Inflammatory macrophage treated with lipopolysaccharide for 1 hour (primary cell): ENCODE measurements at places on chromosomes 7 and 10.

DNA sequence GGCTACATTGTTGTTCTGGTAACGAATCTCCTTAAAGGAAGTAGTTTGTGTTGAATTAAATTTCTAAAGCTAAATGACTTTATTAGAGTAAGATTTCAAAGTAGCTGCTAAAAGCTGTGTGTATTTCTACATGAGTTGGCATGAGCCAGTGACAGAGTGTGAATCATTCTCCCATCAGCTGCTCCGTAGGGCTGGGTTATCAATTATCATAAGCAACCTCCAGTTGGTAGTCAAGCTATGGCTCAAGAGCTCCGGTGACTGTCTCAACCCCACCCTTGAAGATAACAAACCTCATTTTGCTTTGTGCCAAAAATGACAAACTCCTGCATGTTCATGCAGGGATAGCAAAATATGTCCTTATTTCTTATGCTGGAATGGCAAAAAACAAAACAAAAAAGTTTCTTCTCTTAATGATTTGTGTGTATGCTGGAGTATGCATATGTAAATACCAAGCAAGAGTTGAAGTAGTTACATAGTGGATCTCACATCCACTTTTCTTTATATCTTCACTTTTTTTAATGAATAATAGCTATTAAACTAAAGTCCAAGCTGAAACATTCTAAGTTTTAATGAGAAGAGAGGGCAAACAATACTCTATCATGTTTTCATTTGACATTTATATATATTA is 249.4 kb downstream of the CACNA2D1 start:
- no peak for DNase-seq

- no peak for DNase-seq
Measured at GRCh38 chr10:60958892-60959601, 15.1 kb upstream of the RHOBTB1 start.

- peak; percentile 2 for DNase-seq
Measured at GRCh38 chr7:97064972-97065587, 40.4 kb upstream of the DLX5 start.

DNA sequence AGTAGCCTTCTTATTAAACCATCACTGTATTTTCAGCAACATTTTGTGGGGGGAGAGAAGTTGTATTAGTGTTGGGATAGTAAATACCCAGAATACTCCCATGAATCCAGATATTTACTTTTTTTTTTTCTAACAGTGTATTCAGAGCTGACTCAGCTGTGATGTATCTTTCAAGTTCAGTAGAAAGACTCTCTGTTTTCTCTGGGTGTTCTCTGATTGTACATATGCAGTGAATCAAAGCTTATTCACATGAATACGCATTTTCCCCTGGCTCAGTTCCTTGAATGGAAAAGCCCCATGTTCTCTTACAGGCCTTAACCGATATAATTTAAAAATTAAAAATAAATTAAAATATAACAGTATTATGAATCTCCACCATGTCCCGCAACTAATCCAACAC is 1.3 kb downstream of the TFPI2 start:
- DNase-seq, result no peak

DNA sequence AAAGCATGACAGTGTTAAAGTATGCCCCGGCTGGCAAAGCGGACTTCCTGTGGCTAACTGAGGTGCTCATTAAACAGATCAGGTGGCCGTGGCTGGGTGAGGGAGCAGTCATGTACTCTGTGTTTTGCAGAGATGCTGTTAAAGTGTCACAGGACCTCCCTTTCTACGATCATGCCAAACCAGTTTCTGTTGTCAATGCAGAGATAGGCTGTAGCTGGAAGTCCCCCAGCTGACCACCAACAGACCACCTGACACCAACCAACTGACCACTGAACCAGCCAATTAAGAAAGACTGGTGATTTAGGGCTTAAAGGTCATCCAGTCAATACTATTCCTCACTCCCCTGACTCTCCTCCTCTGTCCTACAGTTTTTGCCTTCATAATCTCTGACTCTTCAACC is 431.1 kb upstream of the LRGUK start:
- no peak for DNase-seq

DNA sequence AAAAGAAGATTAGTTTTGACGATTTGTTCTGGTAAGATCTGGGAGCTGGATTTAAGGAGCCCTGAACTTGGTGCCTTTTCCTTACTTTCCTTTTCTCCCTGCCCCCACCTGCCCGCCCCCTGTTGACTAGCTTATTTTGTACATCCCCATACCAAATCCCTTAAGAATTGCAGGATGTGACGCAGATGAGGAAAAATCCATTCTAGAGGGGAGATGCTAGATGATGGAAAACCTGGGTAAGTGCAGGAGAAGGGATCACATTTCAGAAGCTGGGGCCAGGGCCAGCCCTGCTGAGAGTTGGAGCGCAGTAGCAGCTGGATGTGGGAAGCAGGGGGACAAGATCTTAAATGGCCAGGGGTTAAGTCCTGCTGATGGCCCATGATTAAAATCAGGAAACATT is 93.9 kb downstream of the CCDC3 start:
- no peak for DNase-seq

GRCh38 chr10:28685717-28686116 is 8.4 kb downstream of the BAMBI start:
- DNase-seq, result no peak

DNA sequence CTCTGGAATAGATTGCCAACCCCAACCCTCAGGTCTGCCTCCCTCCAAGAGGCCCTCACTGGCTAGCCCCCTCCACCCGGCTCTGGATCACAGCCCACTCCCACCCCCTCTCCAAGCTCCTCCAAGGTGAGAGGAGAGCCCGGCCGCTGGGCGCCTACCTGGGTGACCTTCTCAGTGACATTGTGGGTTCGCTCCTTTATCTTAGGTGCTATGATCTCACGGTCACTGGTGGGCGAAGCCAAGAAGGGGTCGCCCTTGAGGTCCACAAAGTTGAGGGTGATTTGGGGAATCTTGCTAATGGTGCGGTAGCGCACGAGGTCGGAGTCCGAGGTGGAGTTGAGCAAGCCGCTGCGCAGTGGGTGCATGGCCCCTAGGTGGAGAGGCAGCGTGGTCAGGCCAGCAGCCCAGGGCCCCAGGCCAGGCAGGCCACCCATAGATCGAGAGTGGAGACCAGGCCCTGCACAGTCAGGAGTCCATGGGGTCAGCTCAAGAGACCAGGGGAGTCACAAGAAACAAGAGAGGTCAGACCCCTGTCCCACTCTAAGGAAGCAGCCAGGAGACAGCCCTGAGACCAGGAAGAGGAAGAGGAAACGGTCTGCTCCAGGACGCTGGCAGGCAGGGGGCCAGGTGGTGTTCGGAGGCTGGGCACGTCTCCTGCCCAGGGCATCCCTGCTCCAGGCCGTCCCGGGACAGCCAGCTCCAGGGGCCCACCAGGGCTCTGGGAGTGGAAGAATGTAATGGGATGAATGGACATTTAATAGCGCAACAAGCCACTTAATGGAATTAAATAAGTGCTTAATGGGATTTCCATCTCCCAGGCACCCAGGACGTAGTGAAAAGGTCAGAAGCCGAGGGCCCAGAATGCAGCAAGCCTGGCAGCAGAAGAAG is 20.7 kb downstream of the KCNH2 start:
- DNase-seq, result no peak

GRCh38 chr10:103652599-103653281 is 159.2 kb downstream of the NEURL1 start:
- no peak for DNase-seq

DNA sequence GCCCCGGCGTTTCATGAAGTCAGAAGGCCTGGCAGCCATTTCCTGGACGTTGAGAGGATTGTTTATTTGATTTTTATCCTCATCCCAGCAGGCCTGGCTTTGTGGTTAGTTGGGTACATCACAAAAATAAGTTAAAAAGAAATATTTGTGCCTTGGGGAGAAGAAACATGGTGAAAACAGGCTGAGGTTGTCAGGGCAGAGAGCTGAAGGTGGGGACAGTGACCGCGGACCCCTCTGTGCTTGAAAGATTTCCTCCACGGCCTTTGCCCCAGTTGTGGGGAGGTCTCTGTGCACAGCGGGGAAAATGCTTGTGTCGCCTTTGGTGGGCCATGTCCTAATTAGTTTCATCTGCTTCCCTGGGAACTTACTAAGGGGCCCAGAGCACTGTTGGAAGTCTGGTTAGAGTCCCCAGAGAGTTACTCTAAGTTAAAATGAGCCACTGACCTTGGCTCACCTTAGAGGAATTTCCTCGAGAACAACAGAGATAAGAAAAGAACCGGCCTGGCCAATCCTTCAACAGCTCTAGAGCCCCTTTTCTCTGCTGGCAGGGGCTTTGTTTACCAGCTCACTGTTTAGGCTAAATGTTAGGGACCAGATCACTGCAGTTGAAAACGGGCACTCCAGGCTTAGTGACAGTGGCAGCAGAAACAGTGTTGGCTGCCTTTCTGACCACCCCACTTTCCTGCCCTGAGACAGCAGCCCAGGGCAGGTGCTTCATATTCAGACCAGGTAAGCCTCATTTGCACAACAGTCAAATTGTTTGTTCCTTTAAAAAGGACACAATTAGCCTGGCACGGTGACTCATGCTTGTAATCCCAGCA is 37.9 kb downstream of the CRCP start:
- no peak for DNase-seq

GRCh38 chr10:14385596-14386593 is 55.2 kb upstream of the FRMD4A start:
- DNase-seq, result no peak

DNA sequence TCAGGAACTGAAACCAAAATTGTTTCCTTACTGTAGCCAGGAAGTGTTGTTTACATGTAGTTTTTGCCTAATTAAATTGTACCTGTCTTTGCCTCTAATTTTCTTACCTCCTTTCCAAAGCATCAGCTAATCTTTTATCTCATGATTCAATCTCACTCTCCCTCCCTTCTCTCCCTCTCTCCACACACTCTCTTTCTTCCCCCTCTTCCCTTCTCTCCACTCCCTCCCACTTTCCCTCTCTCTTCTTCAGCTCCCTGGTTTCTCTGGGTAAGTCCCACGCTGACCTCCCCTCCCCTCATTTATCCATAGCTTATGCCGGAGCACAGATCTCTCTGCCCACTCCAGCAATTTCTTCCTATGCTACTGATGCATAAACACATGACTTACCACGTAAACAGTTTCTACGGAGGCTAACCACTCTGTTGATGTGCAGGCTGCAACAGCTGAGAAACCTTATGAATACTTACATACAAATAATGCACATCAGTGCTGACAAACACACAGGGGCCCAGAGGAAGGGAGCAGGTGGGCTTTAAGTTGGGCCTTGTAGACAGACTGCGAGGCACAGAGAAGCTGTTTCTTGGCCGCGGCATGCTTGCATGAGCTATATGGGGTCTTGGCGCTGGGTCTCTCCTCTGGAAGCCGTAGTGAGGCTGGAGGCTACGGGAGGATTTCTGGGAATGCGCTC is 174.4 kb upstream of the PLXNA4 start:
- no peak for DNase-seq

DNA sequence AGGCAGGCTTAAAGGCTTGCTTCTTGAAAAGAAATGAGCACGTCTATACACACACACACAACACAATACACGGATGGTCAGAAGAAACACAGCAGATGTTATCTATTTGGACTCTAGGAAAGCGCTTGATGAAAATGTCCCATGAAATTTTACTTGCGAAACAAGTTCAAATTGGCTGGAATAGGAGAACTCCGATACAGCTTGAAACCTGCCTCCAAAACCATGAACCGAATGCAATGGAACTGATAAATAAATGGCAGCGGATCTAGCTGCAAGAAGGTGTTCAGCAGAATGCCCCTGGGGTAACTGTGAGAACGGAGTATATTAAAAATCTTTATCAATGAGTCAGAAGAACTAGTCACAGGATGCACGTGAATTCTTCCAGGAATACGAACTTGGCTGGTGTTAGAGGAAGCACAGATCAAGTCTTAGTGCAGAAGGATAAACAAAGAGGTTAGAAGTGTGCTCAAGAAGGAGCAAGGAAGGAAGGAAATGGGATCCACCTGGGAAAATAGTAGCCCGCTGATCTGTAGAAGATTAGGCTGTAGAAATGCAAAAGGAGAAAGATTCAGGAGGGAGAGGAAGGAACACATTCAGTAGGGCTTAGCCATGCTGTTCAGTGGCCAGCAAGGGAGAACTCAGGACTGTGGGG is 142.0 kb upstream of the PRKCQ start:
- DNase-seq, result no peak

GRCh38 chr7:139602143-139602722 is 78.7 kb downstream of the CLEC2L start:
- peak; percentile 9 for DNase-seq
